ENCODE measurements at places on chromosomes 1 and 21.

- no peak for DNase-seq
Measured at GRCh38 chr1:177366091-177366490, 195.3 kb downstream of the BRINP2 start.

DNA sequence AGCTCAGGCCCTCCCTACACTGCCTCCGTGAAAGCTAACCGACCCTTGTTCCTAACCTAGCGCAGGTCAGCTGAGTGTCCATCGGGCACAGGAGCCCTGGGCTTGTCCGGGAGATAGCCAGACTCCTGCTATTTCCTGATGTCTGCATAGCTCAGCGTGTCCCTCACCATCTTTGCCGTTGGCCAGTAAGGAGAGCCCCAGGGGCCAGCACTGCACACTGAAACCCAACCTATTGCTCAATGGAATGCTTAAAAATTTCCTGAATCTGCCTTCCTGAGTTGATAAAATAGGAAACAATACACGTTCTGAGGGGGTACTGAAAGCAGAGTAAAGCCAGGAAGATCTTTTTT lies 2.2 kb downstream of the RUNX1 start:
- DNase-seq = no peak

GRCh38 chr1:210448297-210448892 lies 119.7 kb downstream of the HHAT start:
- no peak for DNase-seq

GRCh38 chr1:215749414-215749813 lies 182.3 kb downstream of the KCTD3 start:
- no peak for DNase-seq

DNA sequence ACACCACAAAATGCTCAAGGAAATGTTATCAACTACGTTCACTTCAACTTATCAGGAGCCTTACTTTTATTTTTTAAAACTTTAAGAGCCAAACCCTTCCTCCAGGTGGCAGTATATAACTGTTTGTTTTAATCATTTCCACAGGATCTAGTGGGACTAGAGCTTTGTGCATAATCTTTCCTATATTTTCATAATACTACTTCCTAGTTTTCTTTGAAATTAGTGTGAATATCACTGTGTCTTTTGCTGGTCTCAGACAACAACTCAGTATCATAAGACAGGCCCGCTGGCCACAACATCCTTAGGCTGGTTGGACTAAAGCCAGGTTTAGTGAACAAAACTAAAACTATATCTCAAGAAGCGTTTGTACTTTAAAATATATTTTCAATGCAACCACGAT lies 145.5 kb downstream of the TIAM1 start:
- no peak for DNase-seq

- DNase-seq = no peak
Measured at GRCh38 chr1:22038036-22038435, 14.5 kb upstream of the CDC42 start.

DNA sequence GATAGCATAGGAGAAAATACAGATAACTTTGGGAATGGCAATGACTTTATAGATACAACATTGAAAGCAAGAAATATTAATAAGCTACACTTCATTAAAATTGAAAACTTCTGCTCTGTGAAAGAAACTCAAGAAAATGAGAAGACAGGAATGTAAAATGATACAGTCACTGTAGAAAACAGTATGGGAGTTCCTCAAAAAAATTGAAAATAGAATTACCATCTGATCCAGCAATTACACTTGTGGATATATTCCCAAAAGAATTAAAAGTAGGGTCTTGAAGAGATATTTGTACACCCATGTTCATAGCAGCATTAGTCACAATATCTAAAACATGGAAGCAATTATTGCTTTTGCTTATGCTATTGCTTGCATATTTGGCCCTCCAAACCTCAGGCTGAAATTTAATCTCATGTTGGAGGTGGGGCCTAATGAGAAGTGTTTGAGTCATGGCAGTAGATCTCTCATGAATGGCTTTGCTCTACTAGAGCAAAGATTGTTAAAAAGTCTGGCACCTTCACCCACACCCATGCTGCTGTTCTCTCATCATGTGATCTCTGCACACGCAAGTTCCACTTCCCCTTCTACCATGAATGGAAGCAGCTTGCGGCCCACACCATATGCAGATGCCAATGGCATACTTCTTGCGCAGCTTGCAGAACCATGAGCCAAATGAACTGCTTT lies 15.3 kb upstream of the AHCYL1 start:
- DNase-seq = no peak

DNA sequence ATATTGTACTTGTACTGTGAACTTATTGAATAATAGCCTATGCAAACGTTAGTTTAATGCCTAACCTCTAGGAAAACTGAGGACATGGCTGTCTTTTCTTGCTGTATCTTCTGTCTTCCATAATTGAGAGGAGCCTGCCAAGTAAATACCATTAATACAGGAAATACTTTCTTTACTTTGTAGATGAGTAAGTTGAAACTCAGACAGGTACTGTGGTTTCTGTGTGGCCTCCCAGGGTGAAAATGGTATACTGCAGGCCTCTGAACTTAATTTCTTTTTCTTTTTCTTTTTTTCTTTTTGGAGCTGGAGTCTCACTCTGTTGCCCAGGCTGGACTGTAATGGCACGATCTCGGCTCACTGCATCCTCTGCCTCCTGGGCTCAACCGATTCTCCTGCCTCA lies 208.8 kb upstream of the ADGRL4 start:
- no peak for DNase-seq

GRCh38 chr1:75614399-75614756 lies 3.5 kb upstream of the SLC44A5 start:
- DNase-seq = no peak

GRCh38 chr1:83026745-83027144 lies 972.2 kb downstream of the TTLL7 start:
- no peak for DNase-seq

GRCh38 chr1:95041491-95042165 lies 31.1 kb downstream of the ALG14 start:
- no peak for DNase-seq
